ENCODE measurements at places on chromosomes 1 and 21. TPM values are rescaled to one million over a fixed set of nuclear protein-coding genes. Genes with fewer than 3 reads are reported as not detected.

DNA sequence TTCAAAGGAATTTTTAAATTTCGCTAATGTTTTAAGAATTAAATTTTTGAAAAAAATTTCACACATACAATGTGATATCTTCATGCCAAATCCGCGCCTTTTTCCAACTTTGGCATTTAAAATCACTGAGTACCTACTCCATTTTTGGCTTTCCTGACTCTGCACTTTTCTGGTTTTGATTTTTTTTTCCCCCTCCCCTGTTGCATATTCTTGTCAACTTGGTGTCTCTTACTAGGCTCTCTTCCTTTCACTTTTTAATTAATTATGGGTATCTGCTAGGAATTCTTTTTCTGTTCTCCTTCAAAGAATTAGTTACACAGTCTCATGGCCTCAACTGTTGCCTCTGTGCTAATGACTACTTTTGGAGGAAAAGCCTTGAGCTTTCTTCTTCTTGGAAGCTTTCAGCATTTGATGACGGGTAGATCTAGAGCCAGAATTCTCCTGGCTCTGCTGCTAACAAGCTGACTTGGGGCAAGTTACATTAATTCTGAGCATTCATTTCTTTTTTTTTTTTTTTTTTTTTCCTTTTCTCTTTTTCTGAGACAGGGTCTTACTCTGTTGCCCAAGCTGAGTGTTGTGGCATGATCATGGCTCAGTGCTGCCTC, 1.8 kb downstream of the AGL start:
- no peak for DNase-seq

GRCh38 chr1:119358636-119359035, 9.9 kb upstream of the HAO2 start:
- no peak for DNase-seq

- peak; percentile 48 for DNase-seq
These were observed 1.0 kb downstream of the TP53BP2 start for GRCh38 chr1:223844787-223845036.

DNA sequence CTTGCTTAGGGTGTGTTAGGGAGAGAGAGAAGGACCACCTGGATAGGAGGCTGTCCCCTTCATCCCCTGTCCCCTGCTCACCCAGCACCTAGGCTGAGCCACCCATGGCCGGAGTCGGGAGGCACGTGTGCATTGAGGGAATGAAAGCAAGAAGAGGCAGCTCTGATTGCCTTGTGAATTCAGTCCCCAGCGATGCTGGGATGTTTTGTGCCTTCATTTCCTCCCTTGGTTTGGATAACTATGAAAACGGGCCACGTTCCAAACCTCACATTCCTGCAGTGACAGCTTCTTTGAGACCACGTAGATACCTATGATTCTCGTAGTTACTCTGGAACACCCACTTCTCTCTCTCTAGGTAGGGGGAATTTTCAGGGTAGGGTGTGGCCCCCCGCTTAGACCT, 67.1 kb downstream of the MAN1C1 start:
- DNase-seq, result no peak

Gene TMEM269
- 0.46 TPM for total RNA-seq

DNA sequence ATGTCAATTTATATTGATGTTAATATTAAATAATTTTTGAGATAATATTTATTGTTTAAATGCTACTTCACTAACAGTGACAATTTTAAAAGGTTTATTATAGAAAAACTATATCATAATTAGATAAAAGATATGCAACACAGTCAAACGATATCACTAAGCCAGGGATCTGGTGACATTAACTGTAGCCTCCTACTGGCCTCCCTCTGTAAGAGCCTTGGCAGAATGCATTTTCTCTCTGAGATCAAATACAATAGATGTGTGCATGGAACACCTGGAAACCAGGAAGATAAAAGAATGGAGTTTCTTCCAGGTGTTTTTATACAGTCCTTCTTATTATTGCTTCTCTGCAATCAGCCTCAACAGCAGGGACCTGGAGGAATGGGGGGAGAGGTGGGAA, 1762.1 kb downstream of the BRINP3 start:
- DNase-seq, result no peak

- DNase-seq, result no peak
These were observed 34.5 kb downstream of the EBNA1BP2 start for GRCh38 chr1:43137445-43138052.

DNA sequence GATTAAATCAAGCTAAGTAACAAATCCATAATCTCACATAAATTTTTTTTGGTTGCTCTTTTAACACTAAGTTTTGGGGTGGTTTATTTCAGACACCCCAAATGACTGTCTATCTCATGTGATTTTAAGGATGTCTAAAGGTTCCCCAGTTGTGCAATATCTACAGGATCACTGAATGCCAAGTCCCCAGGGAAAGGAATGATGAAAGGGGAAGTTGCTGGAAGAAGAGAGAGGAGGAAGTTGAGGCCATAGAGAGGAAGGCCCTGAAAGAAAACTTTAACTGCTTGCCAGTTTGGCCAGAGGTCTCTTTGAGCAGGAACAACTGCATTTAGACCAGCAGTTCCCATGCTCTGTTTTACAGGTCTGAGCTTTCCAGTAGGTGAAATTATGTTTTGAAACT, 27.5 kb upstream of the SLC19A2 start:
- no peak for DNase-seq

GRCh38 chr1:8517661-8518489, 200.0 kb downstream of the SLC45A1 start:
- DNase-seq, result no peak

DNA sequence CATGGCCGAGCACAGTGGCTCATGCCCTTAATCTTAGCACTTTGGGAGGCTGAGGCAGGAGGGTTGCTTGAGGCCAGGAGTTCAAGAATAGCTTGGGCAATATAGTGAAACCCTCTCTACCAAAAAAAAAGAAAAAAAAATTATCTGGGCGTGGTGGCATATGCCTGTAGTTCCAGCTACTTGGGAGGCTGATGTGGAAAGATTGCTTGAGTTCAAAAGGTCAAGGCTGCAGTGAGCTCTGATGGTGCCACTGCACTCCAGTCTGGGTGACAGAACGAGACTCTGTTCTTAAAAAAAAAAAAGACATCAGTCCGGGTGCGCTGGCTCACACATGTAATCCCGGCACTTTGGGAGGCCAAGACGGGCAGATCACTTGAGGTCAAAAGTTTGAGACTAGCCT, 251.2 kb upstream of the CACYBP start:
- DNase-seq, result no peak

Gene TADA1
- 20.3 TPM for total RNA-seq

Gene RGS21
- not detected for total RNA-seq

Gene RSPO1
- total RNA-seq, result not detected
